ENCODE measurements at places on chromosomes 6 and 20.

DNA sequence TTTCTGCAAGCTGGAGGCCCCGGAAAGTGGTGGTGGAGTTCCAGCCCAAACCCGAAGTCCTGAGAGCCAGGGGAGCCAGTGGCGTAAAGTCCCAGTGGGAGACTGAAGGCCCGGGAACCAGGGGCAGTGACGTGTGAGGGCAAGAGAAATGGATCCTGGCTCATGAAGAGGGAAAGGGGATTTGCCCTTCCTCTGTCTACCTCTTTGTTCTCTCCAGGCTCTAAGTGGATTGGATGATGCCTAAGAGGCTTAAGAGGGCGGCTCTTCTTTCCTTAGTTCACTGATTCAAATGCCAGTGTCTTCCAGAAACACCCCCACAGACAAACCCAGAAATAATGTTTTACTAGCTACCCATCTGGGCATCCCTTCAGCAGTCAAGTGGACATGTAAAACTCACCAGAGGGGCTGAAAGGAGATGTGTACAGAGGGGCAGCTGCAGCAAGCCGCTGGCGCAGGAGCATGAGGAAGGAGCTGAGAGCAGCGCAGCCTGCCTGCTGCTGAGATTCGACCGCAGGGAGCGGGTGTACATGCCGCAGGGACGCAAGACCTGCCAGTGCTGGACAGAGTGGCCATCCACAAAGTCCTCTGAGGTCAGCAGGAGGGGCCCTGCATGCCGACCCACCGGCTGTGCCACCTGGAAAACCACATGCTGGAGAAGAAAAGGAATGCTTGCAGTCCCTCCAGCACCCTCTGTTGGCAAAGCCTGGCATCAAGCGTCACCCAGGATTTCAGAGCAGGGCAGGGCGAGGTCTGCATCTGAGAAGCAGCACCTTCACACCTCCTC lies 29.5 kb downstream of the CDYL start:
- H3K27ac ChIP-seq, result no peak overlapping the region
- H3K4me3 ChIP-seq, result peak overlapping the region; percentile 61
- no peaks in the 10 kb centered on the region for H3K27me3 ChIP-seq
- DNase-seq, result peak; percentile 92
- peaks cover 10% of the 10 kb centered on the region for H3K4me1 ChIP-seq

DNA sequence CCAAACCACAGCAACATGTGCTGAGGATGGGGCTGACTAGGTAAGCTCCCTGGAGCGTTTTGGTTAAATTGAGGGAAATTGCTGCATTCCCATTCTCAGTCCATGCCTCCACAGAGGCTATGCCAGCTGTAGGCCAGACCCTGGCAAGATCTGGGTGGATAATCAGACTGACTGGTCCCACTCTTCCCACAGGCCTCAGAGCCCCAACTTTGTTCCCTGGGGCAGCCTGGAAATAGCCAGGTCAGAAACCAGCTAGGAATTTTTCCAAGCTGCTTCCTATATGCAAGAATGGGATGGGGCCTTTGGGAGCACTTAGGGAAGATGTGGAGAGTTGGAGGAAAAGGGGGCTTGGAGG lies 1.5 kb upstream of the VEGFA start:
- peaks cover 11% of the 10 kb centered on the region for H3K36me3 ChIP-seq
- DNase-seq, result no peak
- H3K4me3 ChIP-seq, result no peak overlapping the region
- peaks cover 26% of the 10 kb centered on the region for H3K4me1 ChIP-seq
- H3K27me3 ChIP-seq, result no peaks in the 10 kb centered on the region

DNA sequence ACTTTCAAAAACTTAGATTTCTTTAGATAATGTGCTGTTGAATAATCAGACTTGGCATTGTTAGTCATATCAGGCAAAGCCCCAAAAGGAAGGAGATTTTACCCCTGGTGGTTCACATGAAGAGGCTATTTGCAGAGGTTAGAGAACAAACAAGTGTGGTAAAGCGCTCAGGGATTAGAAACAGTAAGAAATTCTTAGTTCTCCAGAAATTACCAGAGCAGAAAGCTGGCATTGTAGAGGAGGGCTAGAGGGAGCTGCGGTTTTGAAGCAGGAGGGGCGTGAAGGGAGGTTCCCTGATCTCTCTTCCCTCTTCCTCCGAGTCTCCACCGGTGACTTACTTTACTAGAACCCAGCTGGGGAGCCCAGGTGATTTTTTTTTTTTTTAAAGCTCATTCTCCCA lies 10.2 kb downstream of the MYO6 start:
- no peak overlapping the region for H3K4me3 ChIP-seq
- no peaks in the 10 kb centered on the region for H3K27me3 ChIP-seq
- no peaks in the 10 kb centered on the region for H3K36me3 ChIP-seq

DNA sequence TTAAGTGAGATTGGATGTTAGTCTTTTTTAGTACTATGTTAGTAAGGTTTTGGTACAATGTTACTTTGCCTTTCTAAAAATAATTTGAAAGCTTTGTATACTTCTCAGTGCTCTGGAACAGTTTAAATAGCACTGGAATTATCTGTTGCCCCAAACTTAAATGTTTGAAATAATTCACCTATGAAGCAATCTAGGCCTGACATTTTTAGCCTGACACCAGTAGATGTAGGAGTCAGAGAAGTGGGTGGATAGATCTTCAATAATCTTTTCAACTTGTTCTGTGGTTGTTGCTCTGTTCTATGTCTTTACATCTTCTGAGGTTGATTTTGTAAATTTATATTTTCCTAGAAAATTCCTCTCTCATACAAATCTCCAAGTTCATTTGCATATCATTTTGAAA lies 103.1 kb upstream of the ADGRF1 start:
- DNase-seq, result no peak
- no peaks in the 10 kb centered on the region for H3K27me3 ChIP-seq
- H3K4me3 ChIP-seq, result no peak overlapping the region
- H3K4me1 ChIP-seq, result peaks cover 20% of the 10 kb centered on the region
- no peak overlapping the region for H3K27ac ChIP-seq

GRCh38 chr6:40719671-40720374 lies 132.7 kb upstream of the LRFN2 start:
- no peaks in the 10 kb centered on the region for H3K27me3 ChIP-seq
- no peak overlapping the region for H3K4me3 ChIP-seq
- H3K36me3 ChIP-seq, result no peaks in the 10 kb centered on the region
- peak; percentile 76 for DNase-seq

DNA sequence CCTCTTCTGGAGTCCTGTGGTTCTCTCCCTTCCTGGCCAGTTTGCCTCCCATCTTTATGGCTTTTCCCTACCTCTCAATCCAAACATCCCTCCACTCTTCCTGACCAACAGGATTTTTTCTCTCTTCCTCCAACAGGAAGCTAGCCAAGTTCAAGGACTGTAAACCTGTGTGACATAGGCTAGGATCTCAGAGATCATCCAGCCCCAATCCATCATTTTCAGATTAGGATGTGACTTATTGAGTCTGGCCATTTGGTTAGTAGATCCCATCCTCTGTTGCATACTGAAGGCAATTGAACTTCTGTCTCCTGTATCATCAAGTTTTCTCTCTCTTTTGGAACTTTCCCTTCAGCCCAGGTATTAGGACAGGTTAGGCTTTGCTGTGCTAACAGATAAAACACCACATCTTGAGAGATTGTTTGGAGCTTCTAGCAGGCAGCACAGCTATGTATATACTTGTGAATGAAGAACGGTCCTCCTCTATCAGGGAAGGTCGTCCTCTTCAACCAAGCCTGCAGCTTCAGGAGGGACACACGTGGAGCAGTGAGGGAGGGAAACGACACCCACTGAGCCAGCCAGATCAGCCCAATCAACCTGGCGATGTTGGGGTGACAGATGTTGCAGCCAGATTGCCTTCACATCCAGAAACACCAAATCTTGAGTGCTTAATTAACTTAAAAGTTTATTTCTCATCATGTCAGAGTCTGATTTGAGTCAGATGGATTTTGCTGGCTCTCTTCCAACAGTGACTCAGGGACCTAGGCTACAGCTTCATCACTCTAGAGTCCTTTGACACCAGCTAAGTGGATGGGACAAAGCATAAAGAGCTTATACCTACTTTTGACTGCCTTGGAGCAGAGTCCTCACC lies 106.8 kb downstream of the GJA10 start:
- no peak overlapping the region for H3K27ac ChIP-seq
- H3K36me3 ChIP-seq, result peaks cover 6% of the 10 kb centered on the region
- no peak overlapping the region for H3K4me3 ChIP-seq
- no peak for DNase-seq
- H3K27me3 ChIP-seq, result no peaks in the 10 kb centered on the region
- no peaks in the 10 kb centered on the region for H3K4me1 ChIP-seq

DNA sequence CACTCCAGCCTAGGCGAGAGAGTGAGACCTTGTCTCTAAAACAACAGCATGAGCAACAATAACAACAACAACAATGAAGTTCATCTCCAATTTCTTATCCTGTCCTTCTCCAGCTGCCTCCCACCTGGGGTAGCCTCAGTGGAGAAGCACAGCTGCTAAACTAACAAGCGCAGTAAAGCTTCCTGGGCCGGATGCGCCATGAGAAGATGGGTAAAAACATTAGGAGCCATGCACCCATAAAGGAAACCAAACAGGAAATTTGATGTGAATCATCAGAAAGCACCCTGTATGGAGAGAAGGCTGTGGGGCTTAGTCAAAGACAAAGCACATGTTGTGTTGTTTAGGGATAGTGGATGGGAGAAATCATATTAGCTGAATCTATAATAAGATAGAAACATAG lies 61.1 kb upstream of the CCN6 start:
- peak; percentile 23 for DNase-seq
- H3K36me3 ChIP-seq, result no peaks in the 10 kb centered on the region
- H3K27ac ChIP-seq, result no peak overlapping the region

Measured in endodermal cell (in vitro differentiated cells).